Bronchial smooth muscle cell (primary cell): ENCODE measurements at places on chromosomes 5 and 9. TPM values are rescaled to one million over a fixed set of nuclear protein-coding genes. Genes with fewer than 3 reads are reported as not detected.

Gene CCNO
- 0.17 TPM in 1 of 2 replicates, not detected in the other for total RNA-seq

Gene MGAT4B
- 101 and 137 TPM in 2 replicates for total RNA-seq

Gene PNPLA7
- total RNA-seq, result 1.8 and 3.0 TPM in 2 replicates

Gene SLIT3
- 0.95 and 2.8 TPM in 2 replicates for total RNA-seq

Gene SAXO1
- total RNA-seq, result 0.09 and 0.16 TPM in 2 replicates

Gene SLC6A3
- total RNA-seq, result under 0.01 TPM in 1 of 2 replicates, not detected in the other

Gene TPPP
- under 0.01 and 0.09 TPM in 2 replicates for total RNA-seq

Gene SOWAHA
- total RNA-seq, result under 0.01 TPM in 2 replicates

Gene PCDHGB7
- 5.2 and 9.9 TPM in 2 replicates for total RNA-seq
